ENCODE measurements at places on chromosomes 1 and 21.
A peak's percentile ranks its signal among the peaks of the same experiment; 100 is the strongest.

- no peak for DNase-seq
These were observed 95.0 kb downstream of the GLIS1 start for GRCh38 chr1:53643881-53644390.

GRCh38 chr1:152960452-152961044 is 9.9 kb upstream of the SPRR4 start:
- no peak for DNase-seq

DNA sequence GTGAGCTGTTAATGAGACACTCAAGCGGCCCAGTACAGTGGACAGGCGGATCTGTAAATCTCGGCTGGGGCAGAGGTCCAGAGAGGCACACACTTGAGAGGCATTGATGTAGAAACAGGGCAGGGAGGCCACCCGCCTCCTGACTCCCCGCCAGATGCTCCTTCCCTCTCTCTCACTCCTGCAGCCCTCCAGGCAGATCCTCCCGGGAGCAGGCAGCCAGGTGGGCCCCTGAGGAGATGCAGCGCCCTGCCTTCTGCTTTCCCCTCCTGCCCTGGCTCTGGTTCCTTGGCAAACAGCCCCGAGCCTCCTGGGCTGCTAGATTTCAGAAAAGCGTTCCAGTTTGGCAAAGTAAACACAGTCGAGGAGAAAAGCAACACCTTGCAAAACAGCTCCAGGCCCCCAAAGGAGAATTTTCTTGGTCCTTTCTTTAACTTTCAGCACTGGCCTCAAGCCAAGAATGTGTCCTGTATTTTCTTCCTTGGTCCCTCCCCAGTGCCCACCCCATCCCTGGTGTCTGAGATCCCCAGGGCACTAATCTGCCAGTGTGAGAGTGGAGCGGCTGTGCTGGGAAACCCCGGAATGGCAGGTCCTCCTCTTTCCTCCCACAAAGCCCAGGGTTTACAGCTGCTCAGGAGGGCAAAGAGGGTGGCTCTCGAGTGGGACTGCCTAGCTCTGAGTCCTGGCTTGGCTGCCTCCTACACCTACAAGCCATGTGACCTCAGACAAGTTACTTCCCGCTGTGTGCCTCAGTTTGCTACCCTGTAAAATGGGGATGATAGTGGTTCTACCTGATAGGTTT is 29.4 kb upstream of the IFNLR1 start:
- DNase-seq: no peak

DNA sequence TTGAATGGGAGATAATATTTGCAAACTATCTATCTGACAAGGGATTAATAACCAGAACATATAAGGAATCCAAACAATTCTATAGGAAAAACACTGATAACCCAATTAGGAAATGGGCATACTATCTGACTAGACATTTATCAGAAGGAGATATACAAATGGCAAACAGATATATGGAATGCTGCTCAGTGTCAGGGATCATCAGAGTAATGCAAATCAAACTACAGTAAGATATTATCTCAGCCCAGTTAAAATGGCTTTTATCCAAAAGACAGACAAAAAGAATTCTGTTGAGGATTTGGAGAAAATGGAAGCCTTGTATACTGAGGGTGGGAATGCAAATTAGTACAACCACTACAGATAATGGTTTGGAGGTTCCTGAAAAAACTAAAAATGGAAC is 758.0 kb upstream of the B3GALT2 start:
- no peak for DNase-seq

DNA sequence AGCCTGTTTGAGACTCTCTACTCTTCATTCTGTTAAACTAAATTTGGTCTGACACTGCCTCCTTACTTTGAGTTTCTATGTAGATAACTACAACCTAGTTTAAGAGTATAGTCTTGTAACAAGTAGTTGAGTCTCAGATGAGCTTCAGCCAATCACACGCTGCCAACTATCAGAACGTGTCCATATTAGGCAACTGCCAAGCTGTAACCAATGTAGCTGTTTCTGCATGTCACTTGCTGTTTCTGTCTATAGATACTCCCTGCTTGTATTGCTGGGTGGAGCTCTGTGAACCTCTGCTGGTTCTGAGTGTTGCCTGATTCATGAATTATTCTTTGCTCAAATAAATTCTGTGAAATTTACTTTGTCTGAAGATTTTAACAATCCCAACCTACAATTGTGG is 452.6 kb upstream of the NR5A2 start:
- DNase-seq: no peak

- DNase-seq: no peak
These were observed 4.3 kb downstream of the GPR88 start for GRCh38 chr1:100542285-100542684.

GRCh38 chr1:14970115-14970798 is 183.3 kb upstream of the TMEM51 start:
- DNase-seq: peak; percentile 5

DNA sequence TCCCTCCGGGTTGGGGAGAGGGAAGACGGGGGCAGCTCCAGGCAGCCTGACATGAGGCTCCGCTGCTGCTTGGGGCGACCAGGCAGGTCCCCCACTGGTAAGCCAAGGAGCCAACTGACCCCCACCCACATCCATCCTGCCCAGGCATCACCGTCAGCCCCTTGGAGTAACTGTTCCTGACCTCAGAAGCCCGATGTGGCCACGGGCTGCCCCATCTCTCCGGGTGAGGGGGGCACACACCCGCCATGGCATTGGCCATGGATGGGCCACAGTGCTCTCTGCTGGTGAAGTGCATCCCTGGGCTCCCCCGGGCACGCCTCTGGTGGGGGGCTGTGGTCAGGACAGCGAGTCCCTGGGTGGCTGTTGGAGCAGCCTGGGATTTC is 100.0 kb downstream of the CRYAA start:
- no peak for DNase-seq

GRCh38 chr1:172427191-172427590 is 6.7 kb downstream of the C1orf105 start:
- DNase-seq: no peak

DNA sequence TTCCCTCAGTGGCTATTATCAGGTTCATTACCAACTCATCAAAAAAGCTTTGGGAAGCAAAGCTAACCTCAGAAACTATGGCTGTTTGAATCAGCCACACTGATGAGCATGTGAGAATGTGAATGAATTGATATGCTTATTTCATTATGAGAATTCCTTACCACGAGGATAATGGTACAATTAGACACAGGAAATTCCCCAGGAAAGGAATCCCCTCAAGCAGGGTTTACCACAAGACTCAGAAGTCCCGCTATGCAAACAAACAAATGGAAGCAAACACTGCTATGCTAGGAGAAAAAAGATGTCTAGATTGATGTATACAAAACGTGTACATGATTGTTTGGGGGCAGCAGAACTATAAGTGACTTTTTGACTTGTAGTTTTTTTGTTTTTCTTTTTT is 205.0 kb downstream of the HMCN1 start:
- no peak for DNase-seq

DNA sequence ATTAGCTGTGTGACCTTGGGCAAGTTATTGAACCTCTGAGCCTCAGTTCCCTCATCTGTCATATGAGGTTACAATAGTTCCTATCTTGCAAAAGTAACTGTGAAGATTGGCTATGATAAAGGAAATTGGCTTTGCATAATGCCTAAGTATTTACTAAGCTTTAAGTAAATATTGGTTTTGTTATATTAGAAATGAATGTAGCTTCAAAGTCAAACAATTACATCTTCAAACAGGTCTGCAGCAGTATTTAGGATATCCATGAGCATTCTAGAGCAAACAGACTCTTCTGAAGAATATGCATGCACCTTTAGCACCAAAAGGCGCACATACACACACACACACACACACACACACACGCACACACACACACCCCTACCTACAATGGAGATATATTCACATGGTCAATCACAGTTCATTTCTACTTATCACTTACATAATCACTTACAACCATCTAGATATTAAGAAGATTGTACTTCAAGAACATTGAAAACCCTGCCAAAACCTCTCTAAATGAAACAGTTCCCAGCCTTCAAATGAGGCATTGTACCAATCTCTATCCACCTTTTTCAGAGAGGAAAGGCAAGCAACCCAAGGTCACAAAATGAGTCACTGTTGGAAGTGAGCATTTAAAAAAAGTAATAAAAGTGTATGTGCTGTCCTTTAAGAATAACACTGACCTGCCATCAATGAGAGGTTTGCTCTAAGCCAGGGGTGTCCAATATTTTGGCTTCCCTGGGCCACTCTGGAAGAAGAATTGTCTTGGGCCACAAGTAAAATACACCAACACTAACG is 13.4 kb upstream of the FAM43B start:
- DNase-seq: no peak

GRCh38 chr1:235643837-235644692 is 5.5 kb downstream of the GNG4 start:
- DNase-seq: no peak

GRCh38 chr1:19013826-19014548 is 57.5 kb upstream of the IFFO2 start:
- no peak for DNase-seq

DNA sequence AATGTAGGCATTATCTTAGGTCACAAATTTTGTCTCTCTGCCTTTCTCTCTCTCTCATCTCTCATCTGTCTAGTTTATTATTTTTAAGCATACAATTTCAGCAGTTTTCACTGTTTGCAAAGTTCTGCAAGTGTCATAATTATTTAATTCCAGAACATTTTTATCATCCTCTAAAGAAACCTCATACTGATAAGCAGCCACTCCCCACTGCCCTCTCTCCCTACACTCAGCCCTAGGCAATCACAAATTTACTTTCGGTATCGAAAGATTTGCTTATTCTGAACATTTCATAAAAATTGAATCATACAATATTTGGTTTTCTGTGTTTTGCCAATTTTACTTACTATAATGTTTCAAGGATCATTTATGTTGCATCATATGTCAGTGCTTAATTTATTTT is 16.6 kb downstream of the OR6Y1 start:
- DNase-seq: no peak

- no peak for DNase-seq
These were observed 41.7 kb downstream of the ILDR2 start for GRCh38 chr1:166933633-166934032.

GRCh38 chr1:154856544-154856943 is 13.5 kb downstream of the KCNN3 start:
- DNase-seq: no peak

GRCh38 chr1:203402629-203403337 is 51.9 kb upstream of the FMOD start:
- no peak for DNase-seq

DNA sequence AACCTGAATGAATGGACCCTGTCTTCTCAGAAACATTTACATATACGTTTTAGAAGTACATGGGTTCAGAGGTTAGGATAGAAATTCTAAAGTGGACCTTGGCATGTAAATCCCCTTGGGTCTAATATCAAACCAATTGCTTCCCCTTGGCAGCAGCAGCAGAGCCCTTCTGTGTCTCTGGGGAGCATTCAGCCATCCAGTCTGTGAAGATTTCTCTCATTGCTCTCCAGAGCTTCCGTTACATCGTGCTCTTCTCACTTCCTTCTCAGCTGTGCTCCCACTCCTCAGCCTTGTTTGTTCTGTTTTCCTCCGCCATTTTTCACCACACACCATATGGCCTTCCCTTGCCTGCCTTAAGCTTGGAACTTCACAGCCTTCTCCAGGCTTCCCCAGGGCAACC is 61.5 kb upstream of the ATP1B1 start:
- DNase-seq: no peak

DNA sequence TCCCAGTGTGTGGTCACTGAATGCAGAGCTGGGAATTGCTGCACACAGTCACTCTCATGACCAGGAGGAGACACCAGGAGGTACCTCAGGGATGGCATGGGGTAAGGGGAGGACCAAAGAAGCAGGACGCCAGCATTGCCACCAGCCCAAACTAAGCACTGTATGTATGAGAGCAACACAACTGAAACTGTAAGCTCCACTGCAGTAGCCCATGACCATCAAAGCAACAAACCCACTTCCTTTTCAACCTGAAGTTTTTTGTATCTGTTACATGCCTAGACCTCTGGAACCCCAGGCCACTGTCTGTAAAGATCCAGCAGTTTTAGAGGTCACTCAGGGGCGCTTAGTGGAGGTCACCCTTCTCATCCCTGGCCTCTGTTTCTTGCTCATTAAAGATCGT is 164.3 kb downstream of the SETD4 start:
- no peak for DNase-seq

DNA sequence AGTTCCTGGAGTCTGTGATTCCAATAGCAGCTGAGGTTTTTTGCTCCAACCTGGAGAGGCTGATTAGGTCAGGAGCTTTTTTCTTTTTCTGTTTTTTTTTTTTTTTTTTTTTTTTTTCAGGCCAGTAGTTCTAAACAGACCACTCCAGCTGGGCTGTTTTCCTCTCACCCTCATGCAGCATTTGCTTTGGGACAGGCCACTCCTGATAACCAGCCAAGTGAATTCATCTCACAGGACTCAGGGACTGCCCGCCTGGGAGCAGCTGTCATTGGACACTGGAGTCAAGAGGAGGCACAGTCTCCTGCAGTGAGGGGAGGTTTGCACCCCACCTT is 22.9 kb downstream of the PLXNA2 start:
- no peak for DNase-seq

DNA sequence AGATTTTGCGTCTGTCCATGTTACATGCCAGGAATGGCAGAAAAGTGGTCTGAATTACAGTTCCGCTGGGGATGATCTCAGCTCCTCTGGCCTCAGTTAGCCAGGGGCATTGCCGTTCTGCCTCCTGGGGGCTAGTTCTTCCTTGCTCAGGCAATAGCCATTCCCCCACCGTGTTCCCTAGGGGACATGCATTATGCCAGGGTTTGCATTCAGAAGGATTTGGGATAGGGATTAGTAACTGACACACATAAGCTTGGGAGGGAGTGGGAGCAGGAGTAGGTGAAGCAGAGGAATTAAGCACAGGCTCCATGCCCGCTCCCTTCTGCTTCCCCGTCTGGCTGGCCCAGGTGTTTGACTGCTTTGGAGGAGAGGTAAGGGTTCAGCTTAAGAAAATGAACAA is 12.7 kb downstream of the LRRC71 start:
- no peak for DNase-seq

DNA sequence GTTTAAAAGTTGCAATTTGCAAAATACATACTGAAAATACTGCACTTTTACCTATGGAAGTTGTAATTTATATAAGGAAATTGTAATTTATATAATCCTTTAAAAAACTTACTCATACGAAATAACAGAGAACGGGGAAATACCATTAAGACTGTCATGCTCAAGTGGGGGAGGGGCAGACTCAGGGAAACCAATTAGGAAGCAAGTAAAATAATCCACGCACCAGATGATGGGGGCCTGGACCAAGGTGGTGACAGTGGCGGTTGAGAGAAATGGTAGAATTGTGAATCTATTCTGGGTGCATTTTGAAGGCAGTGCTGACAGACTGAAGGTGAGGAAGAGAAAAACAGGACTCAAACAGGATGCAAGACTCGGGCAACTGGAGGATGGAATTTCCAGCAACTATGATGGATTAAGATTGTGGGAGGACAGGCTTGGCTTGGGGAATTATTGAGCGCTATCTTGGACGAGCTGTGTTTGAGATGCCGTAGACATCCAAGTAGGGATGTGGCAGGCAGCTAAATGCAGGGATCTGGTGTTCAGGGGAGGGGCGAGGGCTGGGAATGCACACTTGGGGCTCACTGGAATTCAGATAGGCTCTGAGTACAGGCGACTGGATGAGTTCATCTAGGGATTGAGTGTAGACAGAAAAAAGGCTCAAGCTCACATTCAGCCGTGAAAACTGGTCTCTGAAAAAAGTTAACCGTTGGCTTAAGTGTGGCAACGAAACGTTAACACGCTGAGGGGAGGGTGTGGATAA is 977 bp downstream of the LCA5L start:
- no peak for DNase-seq

GRCh38 chr1:161350671-161351070 is 17.0 kb downstream of the CFAP126 start:
- DNase-seq: no peak
